ENCODE measurements at places on chromosomes 4 and X. TPM values are rescaled to one million over a fixed set of nuclear protein-coding genes. Genes with fewer than 3 reads are reported as not detected.

DNA sequence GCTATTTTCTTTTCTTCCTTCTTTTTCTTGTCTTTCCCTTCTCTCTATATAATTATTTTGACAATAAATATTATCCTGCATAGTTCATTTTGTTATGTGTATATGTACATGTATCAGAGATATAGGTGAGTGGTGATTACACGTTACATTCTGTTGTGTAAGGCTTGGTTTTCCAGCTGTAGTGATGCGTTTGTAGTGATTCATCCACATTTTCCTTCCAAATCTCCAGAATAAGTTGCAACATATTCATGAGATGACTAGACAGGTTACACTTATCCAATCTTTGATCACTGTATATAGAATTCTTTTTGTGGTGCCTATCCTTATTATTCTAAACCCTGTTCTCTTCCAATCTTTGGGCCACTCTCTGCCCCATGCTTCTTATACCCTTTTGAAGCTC, 540.2 kb downstream of the GBA3 start:
- H3K36me3 ChIP-seq, result no peaks in the 10 kb centered on the region
- no peak overlapping the region for H3K27ac ChIP-seq
- peaks cover 7% of the 10 kb centered on the region for H3K4me1 ChIP-seq
- H3K27me3 ChIP-seq, result no peaks in the 10 kb centered on the region
- DNase-seq, result no peak

GRCh38 chrX:48806081-48806480, 4.2 kb downstream of the HDAC6 start:
- no peak for DNase-seq
- H3K36me3 ChIP-seq, result no peaks in the 10 kb centered on the region
- no peaks in the 10 kb centered on the region for H3K4me1 ChIP-seq

MAGEB6 gene
- not detected for total RNA-seq

GRCh38 chr4:96599752-96600151, 759.9 kb downstream of the PDHA2 start:
- H3K4me3 ChIP-seq, result no peak overlapping the region
- no peak for DNase-seq
- no peaks in the 10 kb centered on the region for H3K27me3 ChIP-seq
- H3K27ac ChIP-seq, result no peak overlapping the region
- H3K36me3 ChIP-seq, result no peaks in the 10 kb centered on the region
- H3K4me1 ChIP-seq, result no peaks in the 10 kb centered on the region

- DNase-seq, result no peak
- H3K36me3 ChIP-seq, result peaks cover 5% of the 10 kb centered on the region
- no peaks in the 10 kb centered on the region for H3K27me3 ChIP-seq
- H3K27ac ChIP-seq, result no peak overlapping the region
- H3K4me3 ChIP-seq, result peak overlapping the region; percentile 82
- peaks cover 2% of the 10 kb centered on the region for H3K4me1 ChIP-seq
These were observed 680 bp upstream of the ASMTL start for GRCh38 chrX:1453395-1453783.

KLF8 gene
- total RNA-seq, result 15.4 TPM

DNA sequence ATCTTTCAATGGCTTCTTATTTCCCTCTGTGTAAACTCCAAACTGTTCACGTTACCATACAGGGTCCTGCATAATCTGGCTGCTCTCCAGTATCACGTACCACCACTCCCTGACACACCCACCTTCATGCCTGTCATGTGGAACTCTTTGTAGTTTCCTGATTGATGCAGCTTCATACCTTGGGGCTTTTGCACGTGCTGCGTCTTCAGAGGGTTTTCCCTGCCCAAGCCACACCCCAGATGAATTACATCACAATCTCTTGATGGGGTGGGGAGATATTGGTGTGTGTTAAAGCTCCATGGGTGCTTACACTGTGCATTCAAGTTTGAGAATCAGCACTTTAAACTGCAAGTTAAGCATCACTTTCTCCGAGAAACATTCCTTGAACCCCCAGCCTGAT, 101.9 kb downstream of the CT47B1 start:
- no peaks in the 10 kb centered on the region for H3K36me3 ChIP-seq
- H3K4me1 ChIP-seq, result no peaks in the 10 kb centered on the region
- DNase-seq, result no peak
- H3K27me3 ChIP-seq, result no peaks in the 10 kb centered on the region
- no peak overlapping the region for H3K27ac ChIP-seq

GPR119 gene
- total RNA-seq, result not detected

GRCh38 chrX:65595460-65595876, 60.9 kb upstream of the LAS1L start:
- H3K27ac ChIP-seq, result no peak overlapping the region
- H3K4me1 ChIP-seq, result no peaks in the 10 kb centered on the region
- no peak overlapping the region for H3K4me3 ChIP-seq
- H3K36me3 ChIP-seq, result no peaks in the 10 kb centered on the region

- no peaks in the 10 kb centered on the region for H3K27me3 ChIP-seq
- H3K27ac ChIP-seq, result no peak overlapping the region
- DNase-seq, result no peak
- no peaks in the 10 kb centered on the region for H3K36me3 ChIP-seq
These were observed 144.4 kb downstream of the GLRA2 start for GRCh38 chrX:14673764-14674163.

DNA sequence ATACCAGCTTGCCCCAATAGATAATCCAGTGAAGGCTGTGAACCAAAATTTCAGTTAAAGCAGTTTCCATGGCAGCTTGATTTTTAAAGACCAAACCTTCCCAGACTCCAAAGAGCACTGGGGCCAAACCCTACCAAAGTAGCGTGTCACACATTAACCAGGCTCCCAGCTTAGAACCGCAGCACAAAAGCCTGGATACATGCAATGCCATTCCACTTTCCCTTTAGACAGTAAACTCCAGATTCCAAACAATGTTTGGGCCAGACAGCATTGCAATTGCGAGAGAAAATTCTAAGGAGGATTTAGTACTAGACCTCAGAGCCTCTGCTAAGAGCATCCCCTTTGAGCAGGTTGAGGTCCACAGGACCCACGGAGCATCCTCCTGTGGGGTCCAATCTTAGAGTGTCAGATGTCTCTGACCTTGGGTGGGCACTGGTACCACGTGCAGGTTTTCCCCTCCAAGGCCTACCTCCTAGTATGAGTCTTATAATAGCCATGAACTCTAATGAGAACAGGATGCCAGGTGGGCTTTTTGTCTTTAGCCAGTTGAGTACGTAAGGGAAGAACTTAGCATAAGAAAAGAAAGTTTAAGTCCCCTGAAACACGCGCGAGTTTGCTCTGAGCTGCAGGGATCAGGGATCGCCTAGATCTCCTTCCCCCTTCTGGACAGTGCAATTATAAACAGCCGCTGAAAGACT, 38.8 kb downstream of the MGARP start:
- no peaks in the 10 kb centered on the region for H3K36me3 ChIP-seq
- no peak overlapping the region for H3K27ac ChIP-seq
- DNase-seq, result peak; percentile 53
- H3K4me1 ChIP-seq, result peaks cover 14% of the 10 kb centered on the region
- H3K4me3 ChIP-seq, result no peak overlapping the region

DNA sequence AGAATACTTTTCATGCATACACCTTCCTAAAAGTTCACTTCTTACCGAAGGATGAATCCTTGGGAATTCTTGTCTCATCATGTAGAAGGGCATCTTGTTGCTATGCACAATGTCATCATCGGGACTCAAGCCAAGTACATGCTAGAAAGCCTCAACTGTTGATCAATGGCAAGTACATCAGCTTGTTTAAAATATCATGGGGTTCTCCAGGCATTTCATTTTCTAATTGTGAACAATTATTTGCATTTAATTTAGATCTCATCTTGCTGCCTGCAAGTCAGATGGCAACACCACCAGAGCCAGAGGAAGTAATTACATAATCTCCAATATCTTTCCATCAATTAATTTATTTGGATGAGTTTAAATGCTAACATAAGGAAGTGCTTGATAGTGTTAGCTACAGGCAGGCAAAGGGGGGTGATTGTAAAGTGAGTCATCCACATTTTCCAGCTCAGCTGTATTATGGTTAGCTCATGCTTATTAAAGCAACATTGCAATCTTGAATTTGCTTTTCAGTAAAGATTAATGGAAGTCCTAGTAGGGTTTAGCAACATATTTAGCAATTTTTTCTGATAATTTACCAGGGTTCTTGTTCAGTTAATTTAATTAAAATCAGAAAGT, 356.5 kb downstream of the CBLL2 start:
- no peaks in the 10 kb centered on the region for H3K36me3 ChIP-seq
- H3K4me1 ChIP-seq, result no peaks in the 10 kb centered on the region
- DNase-seq, result no peak
- H3K27me3 ChIP-seq, result no peaks in the 10 kb centered on the region
- H3K4me3 ChIP-seq, result no peak overlapping the region

DNA sequence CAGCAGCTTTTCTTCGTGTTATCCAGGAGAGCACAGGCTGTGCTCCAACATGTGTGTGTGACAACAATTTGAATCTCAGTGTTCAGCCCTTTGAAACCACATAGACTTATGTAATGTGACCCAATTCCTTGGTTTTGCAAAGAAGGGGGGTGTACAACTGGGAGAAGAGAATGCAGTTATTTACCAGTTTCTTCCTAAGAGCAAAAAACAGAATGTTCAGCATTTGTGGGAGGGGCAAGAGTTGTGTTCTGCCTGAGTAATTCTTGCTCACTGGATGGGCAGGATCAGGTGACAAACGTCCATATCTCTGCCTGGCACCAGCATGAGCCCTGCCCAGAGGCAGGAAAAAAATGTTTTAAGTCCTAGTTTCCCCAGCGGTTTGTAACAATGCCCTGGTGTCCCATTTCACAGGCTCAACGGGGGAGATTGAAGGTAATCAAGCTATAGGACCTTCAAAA, 72.0 kb downstream of the PRPS1 start:
- H3K36me3 ChIP-seq, result no peaks in the 10 kb centered on the region
- H3K27ac ChIP-seq, result no peak overlapping the region
- DNase-seq, result no peak
- H3K4me3 ChIP-seq, result no peak overlapping the region

- H3K27ac ChIP-seq, result no peak overlapping the region
- no peak overlapping the region for H3K4me3 ChIP-seq
- H3K4me1 ChIP-seq, result no peaks in the 10 kb centered on the region
- H3K36me3 ChIP-seq, result no peaks in the 10 kb centered on the region
These were observed 39.8 kb downstream of the SPCS3 start for GRCh38 chr4:176359590-176359989.

- H3K4me3 ChIP-seq, result no peak overlapping the region
- no peak for DNase-seq
- no peaks in the 10 kb centered on the region for H3K27me3 ChIP-seq
- H3K4me1 ChIP-seq, result no peaks in the 10 kb centered on the region
- peaks cover 9% of the 10 kb centered on the region for H3K36me3 ChIP-seq
- H3K27ac ChIP-seq, result no peak overlapping the region
These were observed 10.3 kb downstream of the LAP3 start for GRCh38 chr4:17587094-17587822.

DNA sequence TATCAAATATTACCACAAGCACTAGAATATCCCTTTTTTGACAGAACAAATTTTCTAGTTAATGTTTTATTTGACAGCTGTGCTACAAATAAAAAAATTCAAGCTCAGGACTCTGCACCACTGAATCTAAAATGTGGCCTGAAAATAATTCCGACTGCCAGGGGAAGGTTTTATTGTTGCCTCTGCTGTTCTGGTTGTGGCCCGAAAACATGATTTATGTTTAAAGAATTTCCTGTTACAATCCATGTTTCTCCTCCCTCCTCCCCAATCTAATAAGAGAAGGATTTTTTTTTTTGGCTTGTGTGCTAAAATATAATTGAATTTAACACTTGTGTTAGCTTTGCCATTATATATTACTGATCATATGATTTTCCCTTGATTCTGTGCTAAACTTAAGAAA, 227.8 kb downstream of the DCLK2 start:
- peaks cover 7% of the 10 kb centered on the region for H3K4me1 ChIP-seq
- H3K27ac ChIP-seq, result no peak overlapping the region
- no peak for DNase-seq

ADAM29 gene
- not detected for total RNA-seq

DNA sequence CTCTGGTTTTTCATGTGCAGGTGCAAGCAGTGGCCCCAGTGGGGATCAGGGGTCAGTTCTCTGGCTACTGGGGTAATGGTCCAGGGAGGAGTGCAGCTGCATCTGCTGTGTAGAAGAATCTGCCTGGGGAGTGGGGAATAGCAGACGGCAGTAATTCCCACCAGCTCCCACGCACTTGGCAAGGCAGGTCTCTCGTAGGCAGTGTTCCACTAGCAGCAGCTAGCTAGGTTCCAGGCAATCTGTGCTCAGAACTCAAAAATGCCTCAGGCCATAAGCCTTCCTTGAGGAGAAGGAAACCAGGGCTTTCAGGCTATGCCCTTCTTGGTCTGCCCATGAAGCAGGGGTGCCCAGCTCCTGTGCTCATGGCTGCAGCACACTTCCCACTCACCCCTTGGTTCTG, 38.8 kb downstream of the DCLK2 start:
- no peak overlapping the region for H3K4me3 ChIP-seq
- no peaks in the 10 kb centered on the region for H3K4me1 ChIP-seq
- no peak overlapping the region for H3K27ac ChIP-seq
- no peaks in the 10 kb centered on the region for H3K27me3 ChIP-seq

DNA sequence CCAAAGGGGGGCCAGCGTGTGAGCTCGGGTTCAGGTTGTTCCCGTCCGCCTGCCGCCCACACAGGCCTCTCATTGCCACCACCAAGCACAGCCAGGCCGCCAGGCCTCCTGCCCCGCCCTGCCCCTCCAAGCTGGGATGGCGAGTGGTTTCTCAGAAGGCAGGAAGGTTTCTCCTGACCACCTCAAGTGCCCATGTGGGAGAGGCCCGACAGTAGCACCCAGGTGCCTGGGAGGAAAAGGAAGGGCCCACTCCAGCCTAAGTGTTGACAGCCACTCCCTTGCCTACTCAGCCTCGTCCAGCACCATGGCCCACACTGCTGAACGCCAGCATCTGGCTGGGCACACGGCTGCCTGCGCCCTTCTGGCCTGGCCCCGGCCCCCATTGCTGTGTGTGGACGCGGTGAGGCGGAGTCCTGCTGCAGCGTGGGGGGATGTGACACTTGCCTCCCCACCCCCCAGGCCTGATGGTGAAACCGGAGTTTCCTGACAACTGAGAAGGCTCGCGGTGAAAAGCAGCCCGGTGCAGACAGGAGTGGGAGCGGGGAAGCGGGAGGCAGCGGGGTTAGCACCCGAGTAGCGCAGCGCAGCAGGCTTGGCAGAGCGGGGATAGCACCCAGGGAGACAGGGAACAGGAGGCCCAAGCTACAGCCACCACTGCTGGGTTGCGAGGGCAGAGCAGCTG, 19.2 kb downstream of the FLNA start:
- DNase-seq, result no peak
- no peaks in the 10 kb centered on the region for H3K27me3 ChIP-seq
- H3K36me3 ChIP-seq, result no peaks in the 10 kb centered on the region
- no peak overlapping the region for H3K27ac ChIP-seq
- H3K4me3 ChIP-seq, result no peak overlapping the region
- H3K4me1 ChIP-seq, result no peaks in the 10 kb centered on the region

Data from neural progenitor cell (in vitro differentiated cells).